H1 (cell line): ENCODE measurements at places on chromosomes 16 and 17. TPM values are rescaled to one million over a fixed set of nuclear protein-coding genes. Genes with fewer than 3 reads are reported as not detected.
A peak's percentile ranks its signal among the peaks of the same experiment; 100 is the strongest.

GRCh38 chr16:29111421-29111820 lies 126.6 kb downstream of the LAT start:
- H3K27ac ChIP-seq = no peak overlapping the region
- H3K36me3 ChIP-seq = no peaks in the 10 kb centered on the region
- H3K27me3 ChIP-seq = no peaks in the 10 kb centered on the region
- no peak for DNase-seq
- H3K4me1 ChIP-seq = no peaks in the 10 kb centered on the region

GRCh38 chr17:4769628-4770027 lies 2.1 kb upstream of the TM4SF5 start:
- no peak overlapping the region for H3K4me3 ChIP-seq
- no peaks in the 10 kb centered on the region for H3K27me3 ChIP-seq
- H3K4me1 ChIP-seq = no peaks in the 10 kb centered on the region
- H3K36me3 ChIP-seq = no peaks in the 10 kb centered on the region

DNA sequence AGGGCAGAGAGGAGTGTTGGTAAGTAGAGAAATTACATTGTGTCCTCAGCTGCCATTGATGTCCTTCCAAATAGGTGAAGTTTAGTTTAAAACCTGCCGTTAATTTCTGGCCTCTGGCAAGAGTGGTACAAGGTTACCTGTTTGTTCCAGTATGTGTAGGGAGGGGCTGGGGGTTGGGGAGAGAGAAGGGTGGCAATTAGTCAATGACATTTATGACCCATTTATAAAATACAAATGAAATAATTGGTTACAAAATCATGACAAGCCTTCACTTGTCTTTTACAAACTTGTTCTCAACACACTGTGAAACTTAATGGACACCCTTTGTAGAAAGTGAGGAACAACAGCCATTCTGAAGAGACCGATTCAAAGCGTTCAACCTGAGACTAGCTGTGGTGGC lies 281.0 kb downstream of the FTO start:
- H3K4me3 ChIP-seq = no peak overlapping the region
- H3K4me1 ChIP-seq = no peaks in the 10 kb centered on the region
- no peaks in the 10 kb centered on the region for H3K36me3 ChIP-seq
- no peak overlapping the region for H3K27ac ChIP-seq
- no peak for DNase-seq

GRCh38 chr17:73553311-73553710 lies 90.9 kb downstream of the SDK2 start:
- H3K4me1 ChIP-seq = peaks cover 10% of the 10 kb centered on the region
- no peak for DNase-seq
- H3K36me3 ChIP-seq = no peaks in the 10 kb centered on the region
- no peaks in the 10 kb centered on the region for H3K27me3 ChIP-seq
- H3K27ac ChIP-seq = no peak overlapping the region

DNA sequence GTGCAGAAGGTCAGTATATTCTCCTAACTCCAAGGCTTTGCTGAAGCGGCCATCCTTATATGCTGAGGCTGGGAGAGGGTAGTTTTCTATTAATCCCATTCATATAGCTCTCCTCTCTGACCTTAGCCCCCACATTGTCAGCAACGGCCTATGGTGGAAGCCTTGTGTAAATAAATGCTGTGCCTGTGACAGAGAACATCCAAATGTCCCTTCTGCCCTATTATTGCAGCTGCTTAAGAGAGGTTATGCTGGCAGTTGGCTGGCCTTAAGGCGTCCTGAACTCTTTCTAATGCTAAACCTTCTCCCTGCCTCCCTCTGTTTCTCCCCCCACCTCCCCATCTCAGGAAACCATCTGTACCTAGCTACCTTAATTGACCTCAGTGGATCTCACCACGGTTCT lies 53.6 kb downstream of the ARHGAP44 start:
- H3K36me3 ChIP-seq = no peaks in the 10 kb centered on the region
- no peaks in the 10 kb centered on the region for H3K27me3 ChIP-seq
- no peak for DNase-seq
- H3K27ac ChIP-seq = no peak overlapping the region

DNA sequence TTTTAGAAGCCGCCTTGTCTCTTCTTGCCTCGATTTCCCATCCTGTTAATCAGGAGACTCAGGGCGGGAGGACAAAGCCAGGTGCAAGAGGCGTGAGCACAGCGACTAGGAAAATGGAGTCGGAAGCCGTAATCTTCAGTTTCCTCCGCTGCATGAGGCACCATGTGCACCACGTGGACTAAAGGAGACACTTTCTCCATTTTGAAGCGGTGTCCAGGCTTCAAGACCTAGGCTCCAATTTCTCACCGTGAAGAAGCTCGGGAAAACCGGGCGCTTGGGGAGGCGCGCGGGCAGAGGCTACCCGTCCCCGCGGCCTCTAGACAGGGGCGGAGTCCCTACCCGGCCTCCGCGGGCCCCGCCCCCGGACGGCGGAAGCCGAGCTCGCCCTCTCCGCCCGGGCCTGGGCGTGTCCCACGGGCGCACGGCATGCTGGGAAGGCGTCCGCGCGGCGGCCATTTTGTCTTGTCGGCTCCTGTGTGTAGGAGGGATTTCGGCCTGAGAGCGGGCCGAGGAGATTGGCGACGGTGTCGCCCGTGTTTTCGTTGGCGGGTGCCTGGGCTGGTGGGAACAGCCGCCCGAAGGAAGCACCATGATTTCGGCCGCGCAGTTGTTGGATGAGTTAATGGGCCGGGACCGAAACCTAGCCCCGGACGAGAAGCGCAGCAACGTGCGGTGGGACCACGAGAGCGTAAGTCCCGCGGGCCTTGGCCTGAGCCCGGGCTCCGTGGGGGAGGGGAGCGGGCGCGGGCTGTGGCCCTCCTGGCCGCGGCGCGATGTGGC lies at the start of gene LUC7L3:
LUC7L3 (plus strand) TSS at position 460 of the 780 bp plus-strand sequence; CDS start at position 590, 130 bp downstream.
- H3K4me3 ChIP-seq = peak within 1 kb of the TSS; percentile 95
- DNase-seq = peak; percentile 73
- H3K27me3 ChIP-seq = no peaks in the 10 kb centered on the region
- H3K27ac ChIP-seq = peak within 1 kb of the TSS; percentile 99
- H3K4me1 ChIP-seq = peaks cover 2% of the 10 kb centered on the region; the same call in 1 of the 2 replicates

DNA sequence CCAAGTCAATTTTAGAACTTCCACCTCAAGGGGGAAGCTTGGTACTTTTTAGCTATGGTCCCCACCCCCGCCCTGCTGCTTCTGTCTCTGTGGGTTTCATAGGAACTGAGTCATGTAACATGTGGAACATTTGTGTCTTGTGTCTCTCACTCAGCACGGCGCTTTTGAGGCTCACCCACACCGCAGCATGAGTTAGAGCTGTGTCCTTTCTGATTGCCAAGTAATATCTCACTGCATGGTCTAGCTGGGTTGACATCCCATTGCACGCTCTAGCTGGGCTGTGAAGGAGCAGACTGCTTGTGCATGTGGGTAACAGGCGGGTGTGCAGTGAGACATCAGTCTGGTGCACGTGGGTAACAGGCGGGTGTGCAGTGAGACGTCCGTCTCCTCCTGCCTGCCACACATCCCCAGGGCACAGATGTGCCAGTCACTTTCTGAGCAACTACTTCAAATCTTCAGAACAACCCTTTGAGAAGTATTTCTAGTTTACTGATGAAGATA lies 26.4 kb upstream of the SLC7A5 start:
- no peak overlapping the region for H3K4me3 ChIP-seq
- H3K27me3 ChIP-seq = no peaks in the 10 kb centered on the region
- no peaks in the 10 kb centered on the region for H3K36me3 ChIP-seq
- DNase-seq = no peak
- H3K27ac ChIP-seq = no peak overlapping the region

KREMEN2 gene
- polyA plus RNA-seq = 7.0 and 10.4 TPM in 2 replicates
